ENCODE measurements at places on chromosomes 5 and 9.
A peak's percentile ranks its signal among the peaks of the same experiment; 100 is the strongest.

GRCh38 chr9:7879551-7880245 is 80.1 kb upstream of the DMAC1 start:
- no peak for DNase-seq

- no peak for DNase-seq
Measured at GRCh38 chr5:93107805-93108520, 473.1 kb downstream of the NR2F1-AS1 start.

GRCh38 chr5:151038412-151038745 is 18.0 kb downstream of the GPX3 start:
- DNase-seq: no peak

- no peak for DNase-seq
Measured at GRCh38 chr5:79849486-79850315, 141.4 kb downstream of the MTX3 start.

- no peak for DNase-seq
Measured at GRCh38 chr9:750249-750967, 91.1 kb upstream of the DMRT1 start.

DNA sequence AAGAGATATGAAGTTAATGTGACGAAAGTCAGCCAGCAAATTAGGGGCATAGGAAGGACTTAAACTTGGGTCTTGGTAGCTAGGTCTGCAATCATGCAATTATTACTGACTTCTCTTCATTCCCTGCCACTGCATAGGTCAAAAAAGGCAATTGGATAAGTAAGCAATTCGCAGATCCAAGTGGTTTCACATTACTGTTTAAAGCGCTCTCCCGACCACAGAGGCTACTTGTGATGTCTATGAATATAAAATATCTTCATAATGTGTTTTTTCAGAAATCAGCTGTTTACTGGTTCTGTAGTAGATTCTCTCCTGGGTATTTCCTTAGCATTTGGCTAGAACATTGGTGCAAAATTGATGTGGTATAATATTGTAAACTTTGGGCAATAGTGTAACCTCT is 174.7 kb upstream of the PTGER4 start:
- no peak for DNase-seq

DNA sequence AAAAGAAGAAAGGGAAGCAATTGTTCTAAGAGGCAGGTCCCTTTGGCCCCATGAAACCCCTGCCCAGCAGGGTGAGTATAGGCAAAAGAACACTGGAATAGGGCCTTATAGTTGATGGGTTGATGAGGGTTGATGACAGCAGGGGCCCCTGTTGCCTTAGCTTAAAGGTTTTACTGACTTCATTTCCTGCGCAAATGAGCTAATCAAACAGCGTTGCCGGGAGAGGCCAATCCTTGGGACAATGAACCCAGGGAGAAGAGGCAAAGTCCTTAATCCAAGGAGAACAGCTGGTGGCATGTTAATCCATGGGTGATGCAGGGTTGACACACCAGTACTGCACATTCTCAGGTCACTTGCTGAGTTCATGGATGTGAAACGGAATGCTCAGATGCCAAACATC is 22.0 kb upstream of the EPB41L4B start:
- DNase-seq: no peak

- DNase-seq: no peak
Measured at GRCh38 chr5:90093751-90094485, 315.6 kb downstream of the CETN3 start.

DNA sequence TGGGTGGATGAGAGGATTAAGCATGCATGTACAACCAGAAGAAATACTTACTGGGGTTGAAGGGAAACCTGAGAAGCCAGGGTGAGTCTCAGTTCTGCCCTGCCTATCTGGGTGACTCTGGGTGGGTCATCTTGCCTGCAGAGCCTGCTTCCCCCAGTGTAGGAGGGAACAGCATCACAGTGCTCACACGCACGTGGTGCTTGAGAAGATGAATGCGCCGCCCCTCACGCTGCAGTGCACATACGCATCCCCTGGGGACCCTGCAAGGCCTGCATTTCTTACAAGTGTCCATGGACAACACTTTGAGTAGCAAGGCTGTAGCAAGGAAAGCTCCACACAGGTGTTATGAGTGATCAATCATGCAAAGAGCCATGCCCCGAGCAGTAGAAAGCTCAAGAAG is 18.7 kb upstream of the GABBR2 start:
- DNase-seq: no peak

DNA sequence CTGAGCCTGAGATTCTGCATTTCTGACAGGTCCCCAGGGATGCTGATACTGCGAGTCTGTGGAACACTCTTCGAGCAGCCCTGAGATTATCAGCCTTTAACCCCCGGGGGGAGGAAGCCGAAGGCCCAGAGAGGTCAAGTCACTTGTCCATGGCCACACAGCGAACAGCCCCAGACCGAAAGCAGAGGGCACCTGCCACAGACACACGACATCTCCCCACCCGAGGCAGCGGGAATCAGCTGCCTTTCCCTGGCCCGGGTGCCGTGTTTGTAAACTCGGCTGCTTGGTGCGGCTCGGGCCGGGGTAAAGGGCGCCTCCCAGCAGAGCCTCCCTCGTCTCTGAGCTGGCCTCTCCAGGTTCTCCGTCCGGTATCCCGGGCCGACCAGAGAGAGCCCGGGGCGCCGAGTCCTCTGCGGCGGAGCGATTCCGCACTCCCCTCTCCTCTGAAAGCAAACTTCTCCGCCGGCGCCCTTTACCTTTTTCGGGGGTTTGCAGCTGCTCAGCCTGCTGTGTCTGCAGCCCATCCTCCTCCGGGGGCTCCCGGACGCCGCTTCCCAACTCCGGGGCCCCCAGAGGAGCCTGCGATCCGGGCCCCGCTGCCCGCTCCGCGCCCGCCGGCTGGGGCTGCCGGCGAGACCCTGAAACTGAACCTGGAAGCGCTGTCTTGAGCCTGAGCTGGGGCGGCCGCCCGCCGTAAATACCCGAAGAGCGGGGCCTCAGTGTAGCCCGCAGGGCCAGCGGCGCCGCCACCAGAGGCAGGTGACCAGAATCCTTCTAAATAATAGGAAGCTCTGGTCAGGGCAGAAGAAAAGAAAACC is at the start of gene CCDC69:
Gene CCDC69 (minus strand): TSS at position 646 of the 818 bp plus-strand sequence. CDS start 122 bp downstream, at position 524.
- DNase-seq: peak; percentile 66

- DNase-seq: no peak
Measured at GRCh38 chr5:61811052-61811451, 479.0 kb downstream of the ZSWIM6 start.

GRCh38 chr5:3392306-3392939 is 203.2 kb upstream of the IRX1 start:
- no peak for DNase-seq

DNA sequence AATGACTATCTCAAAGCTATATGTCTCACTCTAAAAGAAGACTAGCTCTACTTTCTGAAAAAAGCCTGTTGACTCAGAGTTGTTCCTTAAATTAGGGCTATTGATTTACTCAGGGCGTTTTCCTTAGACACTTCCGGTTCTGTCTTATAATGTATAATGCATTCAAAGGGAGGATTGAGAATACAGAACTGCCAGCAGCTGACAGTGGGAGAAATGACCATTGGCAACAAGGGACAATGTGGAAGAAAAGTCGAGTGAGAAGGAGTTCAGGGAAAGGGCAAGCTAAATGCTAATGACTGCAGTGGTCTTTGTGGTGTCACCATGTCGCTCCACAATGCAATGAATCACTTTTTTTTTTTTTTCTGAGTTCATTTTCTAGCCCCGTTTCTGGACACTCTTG is 65.7 kb upstream of the ANKH start:
- no peak for DNase-seq

DNA sequence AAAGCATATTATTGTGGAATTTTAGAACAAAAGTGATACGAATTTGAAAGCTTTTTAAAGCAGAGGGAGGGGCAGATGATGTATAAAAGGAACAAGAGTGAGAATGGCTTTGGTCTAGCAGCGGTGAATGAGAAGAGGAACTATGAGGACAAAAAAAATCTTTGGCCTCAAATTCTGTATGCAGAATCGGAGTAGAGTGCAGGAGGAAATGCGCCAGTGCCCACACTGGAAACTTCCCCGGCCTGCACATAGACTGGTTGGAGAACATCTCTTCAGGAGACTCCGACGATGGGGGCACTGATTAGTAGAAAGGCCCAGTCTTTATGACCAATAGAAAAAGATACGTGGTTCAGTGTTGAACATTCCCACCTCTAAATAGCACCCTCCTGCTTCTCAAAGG is 51.3 kb downstream of the SLC46A2 start:
- DNase-seq: no peak

DNA sequence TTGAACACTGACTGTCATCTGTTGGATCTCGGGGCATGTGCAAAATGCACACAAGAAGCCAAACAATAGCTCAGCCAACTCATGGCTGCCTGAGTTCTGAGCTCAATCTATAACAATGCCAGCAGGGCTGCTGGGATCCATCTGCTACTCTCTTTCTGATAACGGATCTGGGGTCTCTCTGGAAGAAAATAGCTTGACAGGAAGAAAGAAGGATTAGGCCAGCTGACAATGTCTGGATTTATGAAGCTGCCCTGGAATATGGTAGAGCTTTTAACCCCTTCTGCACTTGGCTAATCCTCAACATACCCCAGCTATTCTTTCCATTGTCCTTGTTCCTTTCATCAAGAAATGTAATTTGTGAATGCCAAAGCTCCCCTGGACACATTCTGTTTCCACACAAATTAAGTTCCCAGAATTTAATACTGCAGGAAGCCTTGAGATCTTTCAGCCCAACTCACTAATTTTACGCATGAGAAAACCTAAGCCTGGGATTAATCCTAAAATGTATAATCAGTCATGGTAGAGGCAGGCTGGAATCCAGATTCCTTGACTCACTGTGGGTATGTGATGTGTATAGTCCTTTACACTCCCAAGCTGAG is 62.7 kb upstream of the PCA3 start:
- no peak for DNase-seq

DNA sequence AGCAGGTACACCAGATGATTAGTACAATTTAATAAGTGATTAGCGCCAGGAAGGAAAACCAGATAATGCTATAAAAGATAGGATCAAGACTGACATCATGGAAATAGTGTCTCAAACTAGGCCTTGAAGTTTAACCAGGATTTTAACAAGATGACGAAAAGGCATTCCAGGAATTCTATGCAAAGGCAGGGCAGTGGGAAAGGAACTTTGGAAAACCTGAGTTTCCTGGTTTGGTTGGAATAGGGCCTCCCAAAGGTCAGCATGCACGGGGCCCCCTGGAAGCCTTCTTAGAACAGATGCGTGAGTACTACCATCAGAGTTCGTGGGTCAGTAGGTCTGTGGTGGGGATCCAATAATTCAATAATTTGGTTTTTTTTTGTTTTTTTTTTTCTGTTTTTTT is 935.2 kb upstream of the DMAC1 start:
- no peak for DNase-seq

DNA sequence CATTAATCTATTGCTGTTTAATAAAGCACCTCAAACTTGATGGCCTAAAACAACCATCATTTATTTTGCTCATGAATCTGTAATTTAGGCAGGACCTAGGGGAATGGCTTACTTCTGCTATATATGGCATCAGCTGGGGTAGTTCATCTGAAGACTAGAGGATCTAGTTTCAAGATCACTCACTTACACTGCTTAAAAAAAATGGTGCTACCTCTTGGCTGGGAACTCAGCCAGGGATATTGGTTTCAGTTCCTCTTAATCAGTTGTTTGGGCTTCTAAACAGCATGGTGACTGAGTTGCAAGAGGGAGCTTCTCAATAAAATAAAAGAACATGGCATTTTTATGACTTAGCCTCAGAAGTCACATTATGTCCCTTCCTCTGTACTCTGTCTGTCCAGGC is 142.0 kb downstream of the FAM114A2 start:
- DNase-seq: no peak

- no peak for DNase-seq
Measured at GRCh38 chr5:172971482-172971881, 12.1 kb upstream of the ATP6V0E1 start.

GRCh38 chr5:524234-524972 is at the start of gene SLC9A3:
Gene SLC9A3, minus strand, starts transcription at chr5:524449.
- no peak for DNase-seq

- no peak for DNase-seq
Measured at GRCh38 chr9:90054810-90055209, 450.0 kb downstream of the GADD45G start.

DNA sequence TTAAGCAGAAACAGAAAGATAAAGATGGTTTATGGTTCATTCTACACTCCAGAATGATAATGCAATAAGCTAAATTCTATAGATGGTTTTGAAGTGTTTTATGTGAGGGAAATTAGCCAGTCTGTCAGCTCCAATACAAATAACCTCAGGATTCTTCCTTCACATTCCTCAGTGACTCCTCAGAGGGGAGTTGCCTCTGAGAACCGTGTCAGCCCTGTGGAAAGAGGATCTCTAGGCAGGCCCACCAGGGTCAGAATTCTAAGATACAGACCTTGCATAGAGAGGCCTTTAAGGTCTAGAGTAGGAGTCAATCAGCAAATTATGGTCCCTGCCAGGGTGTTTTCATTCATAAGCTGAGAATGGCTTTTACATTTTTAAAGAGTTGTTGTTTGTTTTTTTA is 26.6 kb downstream of the RUSC2 start:
- DNase-seq: no peak

DNA sequence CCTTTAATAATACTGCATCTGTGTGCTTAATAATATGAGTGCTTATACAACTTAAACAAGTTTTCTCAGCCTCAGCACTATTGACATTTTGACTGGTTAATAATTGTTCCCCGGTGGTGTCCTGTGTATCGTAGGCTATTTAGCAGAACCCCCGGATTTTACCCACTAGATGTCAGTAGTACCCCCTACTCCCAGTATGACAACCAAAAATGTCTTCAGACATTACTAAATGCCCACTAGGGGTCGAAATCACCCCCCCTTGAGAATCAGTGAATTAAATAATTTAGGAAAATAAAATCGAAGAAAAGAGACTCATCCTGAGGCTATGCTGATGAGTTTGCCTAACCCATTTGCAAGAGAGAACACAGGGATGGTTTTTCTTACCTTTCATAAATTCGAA is 166.3 kb downstream of the ATP10B start:
- DNase-seq: peak; percentile 50

GRCh38 chr5:128101676-128102075 is 18.1 kb downstream of the SLC12A2 start:
- no peak for DNase-seq

GRCh38 chr5:77380636-77381035 is 111.5 kb downstream of the WDR41 start:
- DNase-seq: no peak
